ENCODE measurements at places on chromosomes 6 and 20. TPM values are rescaled to one million over a fixed set of nuclear protein-coding genes. Genes with fewer than 3 reads are reported as not detected.

- no peak overlapping the region for H3K27ac ChIP-seq
- no peaks in the 10 kb centered on the region for H3K27me3 ChIP-seq
- H3K36me3 ChIP-seq = no peaks in the 10 kb centered on the region
- no peak for DNase-seq
- peaks cover 6% of the 10 kb centered on the region for H3K4me1 ChIP-seq
- H3K4me3 ChIP-seq = no peak overlapping the region
These were observed 215.6 kb upstream of the NRSN1 start for GRCh38 chr6:23910420-23910819.

RAET1G gene
- total RNA-seq = not detected

DNA sequence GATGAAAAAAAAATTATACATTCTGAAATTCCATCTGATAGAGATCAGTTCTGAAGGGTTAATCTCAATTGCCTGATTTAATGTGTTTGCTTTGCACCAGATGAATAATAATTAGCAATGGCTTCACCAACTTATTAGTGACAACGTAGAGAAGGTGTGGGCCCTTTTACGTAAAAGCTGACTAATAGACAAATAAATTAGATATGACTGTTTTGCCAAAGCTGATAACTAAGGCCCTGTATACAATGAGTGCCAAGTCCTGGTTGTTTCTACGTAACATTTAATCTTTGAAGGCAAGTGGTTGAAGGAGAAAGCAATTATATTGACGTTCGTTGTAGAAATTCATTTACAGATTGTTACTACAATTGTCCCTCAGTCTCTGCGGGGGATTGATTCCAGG lies 10.8 kb downstream of the SGK1 start:
- no peak for DNase-seq
- no peaks in the 10 kb centered on the region for H3K36me3 ChIP-seq
- peaks cover 6% of the 10 kb centered on the region for H3K4me1 ChIP-seq
- H3K27me3 ChIP-seq = no peaks in the 10 kb centered on the region
- H3K4me3 ChIP-seq = no peak overlapping the region
- no peak overlapping the region for H3K27ac ChIP-seq

GRCh38 chr20:50582591-50583234 lies 72.5 kb downstream of the PTPN1 start:
- no peak overlapping the region for H3K27ac ChIP-seq
- H3K4me1 ChIP-seq = no peaks in the 10 kb centered on the region
- H3K4me3 ChIP-seq = no peak overlapping the region

SLC17A9 gene
- total RNA-seq = 24.2 TPM
